Activated B cell treated with CpG ODN at 0.5 μM for 24 hours (primary cell): ENCODE measurements at places on chromosomes 2 and 18. TPM values are rescaled to one million over a fixed set of nuclear protein-coding genes. Genes with fewer than 3 reads are reported as not detected.

The C2orf72 gene
- not detected in 2 replicates for total RNA-seq

The CCDC141 gene
- total RNA-seq: 32.1 and 38.8 TPM in 2 replicates

The CHCHD5 gene
- 26.0 and 28.4 TPM in 2 replicates for total RNA-seq

The IL18RAP gene
- total RNA-seq: 0.98 and 1.5 TPM in 2 replicates

The GNAL gene
- total RNA-seq: 0.22 TPM in 1 of 2 replicates, not detected in the other

The SCYGR8 gene
- not detected in 2 replicates for total RNA-seq

The ARMC9 gene
- total RNA-seq: 9.0 and 9.5 TPM in 2 replicates

The FOXD4L1 gene
- 0.17 and 0.35 TPM in 2 replicates for total RNA-seq

The TANK gene
- 130 and 150 TPM in 2 replicates for total RNA-seq

The CENPO gene
- 11.2 and 13.4 TPM in 2 replicates for total RNA-seq

DNA sequence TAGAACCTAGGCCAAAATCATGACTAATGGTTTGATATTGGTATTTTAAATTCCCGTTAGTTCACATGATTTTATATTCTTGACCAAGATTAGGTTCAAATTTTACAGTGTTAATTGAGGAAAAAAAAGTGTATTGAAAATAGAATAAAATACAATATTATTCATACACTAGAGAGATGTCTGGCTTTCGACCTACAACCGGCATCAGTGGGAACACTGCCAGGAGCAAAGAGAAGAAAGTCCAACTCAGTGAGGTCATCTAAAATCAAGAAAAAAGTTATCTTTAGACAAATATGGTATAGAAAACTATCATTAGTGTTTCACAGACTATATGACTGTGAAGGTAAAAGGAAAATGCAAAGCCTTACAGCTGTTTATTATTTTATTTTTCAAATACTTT, 81.5 kb downstream of the PIGN start:
- DNase-seq: no peak

- peak; percentile 87 for DNase-seq
Measured at GRCh38 chr18:2846636-2847316, at the start of gene EMILIN2. TSS of gene EMILIN2 (plus strand) at chr18:2847006. CDS start at chr18:2847189, 183 bp downstream.

- DNase-seq: no peak
Measured at GRCh38 chr2:167697194-167697593, 550.2 kb downstream of the STK39 start.

GRCh38 chr2:39435234-39435633, 1.9 kb downstream of the MAP4K3 start:
- DNase-seq: no peak

DNA sequence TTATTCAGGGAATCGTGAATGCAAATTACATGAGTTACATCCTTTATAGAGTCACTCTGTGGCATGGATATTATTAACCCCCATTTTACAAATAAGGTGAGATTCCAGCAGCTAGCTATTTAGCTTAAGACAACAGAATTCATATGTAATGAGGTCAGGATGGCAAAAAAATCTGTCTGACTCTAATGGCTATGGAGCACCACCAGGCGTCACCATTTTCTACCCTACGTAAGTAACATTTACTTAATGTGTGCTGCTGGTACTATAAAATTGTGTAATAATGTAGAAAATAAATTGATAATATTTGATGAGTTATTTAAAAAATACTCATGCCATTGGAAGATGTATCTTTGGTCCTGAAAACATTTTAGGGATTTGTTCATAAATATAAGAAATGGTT, 2040.1 kb upstream of the LRRTM1 start:
- DNase-seq: no peak

DNA sequence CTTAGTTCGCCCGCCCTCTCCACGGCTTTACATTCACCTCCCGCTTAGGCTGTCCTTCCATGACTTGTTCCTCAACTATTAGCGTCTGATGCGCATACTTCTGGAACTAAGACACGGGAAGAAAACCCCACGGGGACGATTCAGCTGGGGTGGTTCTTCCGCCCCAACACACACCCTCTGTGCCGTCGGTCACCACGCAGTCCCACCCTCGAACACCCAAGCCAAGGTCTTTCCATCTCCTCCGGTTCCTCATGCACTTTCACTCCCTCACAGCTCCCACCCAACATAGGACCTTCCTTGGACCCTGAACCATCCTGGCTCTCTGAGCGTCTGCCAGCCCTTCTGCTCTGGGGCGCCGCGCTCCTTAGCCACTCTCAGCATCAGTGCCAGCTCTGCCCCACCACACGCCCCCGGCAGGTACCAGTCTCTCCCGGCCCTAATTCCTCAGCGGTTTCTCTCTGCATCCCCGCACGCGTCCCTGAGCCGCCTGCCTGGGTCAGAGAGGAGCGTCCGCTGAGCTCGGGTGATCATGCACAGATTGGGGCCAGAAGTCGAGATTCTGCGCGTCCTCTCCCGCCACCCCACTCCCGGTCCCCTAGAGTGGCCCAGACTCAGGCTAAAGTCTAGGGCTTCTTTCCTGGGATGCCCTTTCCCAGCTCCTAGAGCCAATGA, 522 bp upstream of the SRD5A2 start:
- DNase-seq: no peak

- DNase-seq: no peak
Measured at GRCh38 chr2:200455958-200456421, 53.9 kb downstream of the KCTD18 start.

DNA sequence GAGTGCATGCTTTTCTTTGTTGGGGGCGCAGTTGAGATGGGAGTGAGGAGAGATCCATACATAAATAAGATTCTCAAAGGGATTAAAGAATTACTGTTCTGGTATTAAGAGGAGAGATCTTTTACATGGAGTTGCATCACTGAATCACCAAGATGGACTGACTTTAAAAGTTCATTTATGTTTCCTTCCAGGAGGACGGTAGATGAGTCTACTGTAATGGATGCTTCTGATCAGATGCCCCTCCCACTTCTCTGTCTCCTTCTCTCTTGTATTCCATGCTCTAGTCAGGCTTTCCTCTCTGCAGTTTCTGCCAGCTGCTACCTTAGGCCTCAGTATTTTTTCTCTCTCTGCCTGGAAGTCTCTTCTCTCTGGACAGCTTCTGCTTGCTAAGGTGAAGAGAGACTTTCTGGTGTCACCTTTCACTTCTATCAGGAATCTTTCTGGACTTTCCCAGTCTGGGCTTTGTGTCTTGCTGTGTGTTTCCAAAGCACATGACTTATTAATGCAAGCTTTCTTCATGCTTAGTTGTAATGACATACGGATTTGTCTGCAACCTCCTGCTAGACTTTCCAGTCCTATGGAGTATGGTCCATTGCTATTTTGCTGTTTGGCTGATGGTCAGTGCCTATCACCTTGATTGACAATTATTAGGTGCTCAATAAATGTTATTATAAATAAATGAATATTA, 23.6 kb downstream of the FAM171B start:
- DNase-seq: no peak

DNA sequence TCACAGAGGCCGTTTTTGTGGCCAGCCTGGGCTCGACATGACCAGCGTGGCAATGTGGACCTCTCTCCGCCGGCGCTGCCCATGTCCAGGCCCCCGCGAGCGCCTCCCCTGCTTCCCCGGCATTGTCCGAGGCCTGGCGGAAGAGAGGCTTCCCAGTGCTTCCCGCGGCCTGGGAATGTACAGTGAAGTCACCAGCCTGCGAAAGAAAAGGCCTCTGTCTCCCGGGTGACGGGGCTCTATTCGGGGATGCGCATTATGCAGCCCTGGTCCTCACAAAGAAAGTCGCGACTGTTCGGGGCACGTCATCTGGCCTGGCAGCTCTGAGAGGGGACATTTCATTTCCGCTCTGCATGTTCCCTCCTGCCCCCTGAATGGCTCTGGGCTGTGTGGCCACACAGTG, 109.2 kb upstream of the AGAP1 start:
- no peak for DNase-seq

DNA sequence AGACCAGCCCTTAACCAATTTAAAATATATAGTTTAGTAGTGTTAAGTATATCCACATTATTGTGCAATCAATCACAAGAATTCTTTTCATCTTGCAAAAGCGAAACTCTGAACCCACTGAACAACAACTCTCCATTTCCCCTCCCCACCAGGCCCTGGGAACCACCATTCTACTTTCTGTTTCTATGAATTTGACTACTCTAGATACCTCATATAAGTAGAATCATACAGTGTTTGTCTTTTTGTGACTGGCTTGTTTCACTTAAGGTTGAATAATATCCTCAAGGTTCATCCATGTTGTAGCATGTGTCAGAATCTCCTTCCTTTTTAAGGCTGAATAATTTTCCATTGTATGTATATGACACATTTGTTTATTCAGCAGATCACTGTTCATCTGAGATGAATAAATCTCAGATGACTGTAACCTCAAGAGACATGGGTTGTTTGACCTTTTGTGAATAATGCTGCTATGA, 8.1 kb upstream of the SOS1 start:
- DNase-seq: no peak

DNA sequence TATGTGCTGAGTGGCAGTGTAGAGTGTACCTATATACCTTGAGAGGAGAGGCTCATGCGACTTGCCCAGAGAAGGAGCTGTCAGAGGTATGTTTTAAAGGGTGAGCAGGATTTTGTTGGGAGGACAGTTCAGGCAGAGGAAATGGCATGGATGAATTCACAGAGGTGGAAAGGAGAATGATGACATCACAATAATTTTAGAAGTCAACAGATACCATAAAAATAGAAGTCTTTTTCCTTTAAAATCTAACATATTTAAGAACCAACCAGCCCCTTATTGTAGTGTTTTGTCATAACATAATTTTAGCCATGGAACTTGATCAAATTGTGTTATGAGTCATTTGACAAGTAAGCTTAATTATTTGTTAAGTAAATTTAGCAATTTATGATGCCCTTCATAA, 538.1 kb upstream of the GYPC start:
- no peak for DNase-seq

- DNase-seq: no peak
Measured at GRCh38 chr2:33131749-33132148, 185.0 kb downstream of the LTBP1 start.

- DNase-seq: no peak
Measured at GRCh38 chr2:59920961-59921360, 632.5 kb downstream of the BCL11A start.

GRCh38 chr2:127106991-127107621, at the start of gene BIN1:
TSS of gene BIN1 (minus strand) at chr2:127107154. CDS start at chr2:127106943, 211 bp downstream.
- DNase-seq: peak; percentile 75

DNA sequence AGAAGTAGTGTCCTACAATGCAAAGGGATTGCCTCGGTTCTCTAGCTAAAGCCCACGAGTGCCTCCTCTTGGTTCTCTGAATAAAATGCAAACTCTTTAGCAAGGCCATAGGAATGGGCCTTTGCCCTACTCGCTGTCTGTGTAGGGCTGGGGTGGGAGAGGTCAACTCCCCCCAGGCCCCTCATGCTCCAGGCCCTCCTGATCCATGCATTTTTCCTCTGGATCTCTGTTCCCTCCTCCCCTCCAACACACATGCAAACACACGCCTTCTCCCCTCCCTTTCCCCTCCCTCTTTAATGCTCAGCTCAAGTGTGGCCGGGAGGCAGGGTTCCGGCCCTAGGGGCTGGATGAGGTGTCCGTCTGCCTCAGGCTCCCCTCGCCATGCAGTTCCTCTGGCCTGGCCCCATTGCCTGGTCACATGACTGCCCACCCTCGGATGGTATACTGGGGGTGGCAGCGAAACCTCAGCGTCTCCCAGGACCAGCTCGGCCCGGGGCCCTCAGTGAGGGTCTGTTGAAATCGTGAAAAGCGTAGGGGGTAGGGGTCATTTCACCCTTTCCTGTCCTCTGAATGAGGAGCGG, 14.9 kb upstream of the KLF11 start:
- DNase-seq: no peak

GRCh38 chr2:6771634-6772611, 93.8 kb downstream of the CMPK2 start:
- DNase-seq: no peak

GRCh38 chr2:24824071-24824588, 30.9 kb downstream of the CENPO start:
- no peak for DNase-seq

DNA sequence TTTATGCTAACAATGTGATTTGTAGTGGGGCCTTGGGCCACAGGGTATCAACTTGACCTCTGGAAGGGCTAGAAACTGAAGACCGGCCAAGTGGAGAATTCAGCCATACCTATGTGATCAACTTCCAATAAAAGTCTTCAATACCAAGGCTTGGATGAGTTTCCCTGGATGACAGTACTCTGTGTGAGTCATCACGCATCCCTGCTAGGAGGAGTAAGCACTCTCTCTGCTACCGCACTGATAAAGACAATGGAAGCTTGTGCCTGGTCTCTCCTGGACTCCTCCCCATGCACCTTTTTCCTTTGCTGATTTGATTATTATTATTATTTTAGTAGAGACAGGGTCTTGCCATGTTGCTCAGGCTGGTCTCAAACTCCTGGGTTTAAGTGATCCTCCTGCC, 58.1 kb downstream of the SKA1 start:
- no peak for DNase-seq
